ENCODE measurements at places on chromosomes 2 and 18.

- no peak for DNase-seq
Observed at GRCh38 chr18:36814994-36815393, 13.8 kb downstream of the TPGS2 start.

DNA sequence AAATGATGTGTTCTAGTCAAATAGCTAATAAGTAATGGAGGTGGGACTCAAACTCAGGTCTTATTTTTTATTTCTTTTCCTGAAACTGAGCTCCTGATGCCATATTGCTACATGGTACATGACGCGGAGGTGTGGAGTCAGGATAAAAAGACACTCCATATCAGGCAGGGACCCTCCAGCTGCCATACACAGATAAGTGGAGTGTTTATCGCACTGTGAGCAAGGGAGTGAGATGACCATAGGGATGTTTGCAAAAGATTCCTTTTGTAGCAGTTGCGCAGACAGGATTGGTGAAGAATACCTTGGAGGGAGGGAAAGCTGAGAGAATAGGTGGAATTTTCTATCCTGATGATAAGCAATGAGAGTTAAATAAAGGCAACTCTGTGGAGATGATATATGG is 657.2 kb downstream of the RNF144A start:
- DNase-seq, result no peak

GRCh38 chr2:142914507-142915313 is 37.2 kb downstream of the KYNU start:
- no peak for DNase-seq

DNA sequence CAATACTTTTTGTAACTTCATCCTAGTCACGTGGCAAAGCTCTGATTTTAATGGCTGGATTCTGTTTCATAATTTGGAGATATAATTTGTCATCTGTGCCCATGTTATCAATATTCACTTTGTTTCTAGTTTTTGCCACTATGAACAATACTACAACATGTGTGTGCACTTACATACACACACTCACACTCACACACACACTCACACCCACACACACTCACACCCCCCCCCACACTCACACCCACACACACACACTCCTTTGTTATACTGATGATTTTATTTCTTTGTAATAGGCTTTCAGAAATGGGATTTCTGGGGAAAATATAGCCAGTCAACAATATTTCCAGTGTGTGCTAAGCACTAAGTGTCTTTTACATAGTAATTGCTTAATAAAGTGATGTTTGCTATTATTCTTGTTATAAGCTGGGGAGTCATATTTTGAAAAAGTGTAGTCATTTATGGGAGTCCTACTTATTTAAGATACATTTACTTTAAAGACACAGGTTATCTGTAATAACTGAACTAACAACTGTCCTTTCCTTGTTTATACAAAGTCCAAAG is 22.8 kb upstream of the ROCK2 start:
- DNase-seq, result no peak

- DNase-seq, result no peak
Observed at GRCh38 chr2:119857742-119858141, 98.0 kb downstream of the PTPN4 start.

GRCh38 chr18:63994783-63995399 is 25.0 kb downstream of the SERPINB8 start:
- peak; percentile 42 for DNase-seq

DNA sequence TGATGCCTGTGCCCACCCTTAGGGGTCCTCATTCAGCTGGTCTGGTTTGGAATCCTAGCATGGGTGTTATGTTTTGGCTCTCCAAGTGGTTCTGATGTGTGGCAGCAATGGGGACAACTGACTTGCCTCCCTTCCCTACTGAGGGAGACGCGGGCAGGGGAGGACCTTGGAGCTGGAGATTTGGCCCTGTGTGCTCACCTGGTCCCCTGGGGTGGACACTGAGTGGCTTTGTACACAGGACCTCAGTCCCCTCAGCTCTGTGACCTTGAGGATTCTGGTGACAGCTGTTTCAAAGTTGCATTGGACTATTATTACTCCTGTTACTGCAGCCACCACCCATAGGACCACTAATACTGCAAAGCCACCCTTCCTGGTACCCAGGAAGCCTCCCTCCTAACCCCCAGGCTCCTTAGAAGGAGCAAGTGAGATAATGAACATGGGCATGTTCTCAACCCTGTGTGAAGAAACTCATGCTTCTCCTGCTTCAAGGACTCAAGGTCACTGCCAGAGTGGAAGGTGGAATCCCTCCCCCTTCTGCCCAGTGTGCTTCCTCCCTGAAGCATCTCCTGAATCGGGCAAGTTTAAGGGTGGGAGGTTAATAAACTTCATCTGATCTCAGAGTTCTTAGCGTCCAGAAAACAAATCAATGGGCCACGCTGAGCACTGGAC is 26.5 kb downstream of the TMEM182 start:
- no peak for DNase-seq

GRCh38 chr2:145095641-145096435 is 575.9 kb upstream of the ZEB2 start:
- peak; percentile 88 for DNase-seq

- no peak for DNase-seq
Observed at GRCh38 chr2:31526946-31527732, 53.6 kb downstream of the SRD5A2 start.

DNA sequence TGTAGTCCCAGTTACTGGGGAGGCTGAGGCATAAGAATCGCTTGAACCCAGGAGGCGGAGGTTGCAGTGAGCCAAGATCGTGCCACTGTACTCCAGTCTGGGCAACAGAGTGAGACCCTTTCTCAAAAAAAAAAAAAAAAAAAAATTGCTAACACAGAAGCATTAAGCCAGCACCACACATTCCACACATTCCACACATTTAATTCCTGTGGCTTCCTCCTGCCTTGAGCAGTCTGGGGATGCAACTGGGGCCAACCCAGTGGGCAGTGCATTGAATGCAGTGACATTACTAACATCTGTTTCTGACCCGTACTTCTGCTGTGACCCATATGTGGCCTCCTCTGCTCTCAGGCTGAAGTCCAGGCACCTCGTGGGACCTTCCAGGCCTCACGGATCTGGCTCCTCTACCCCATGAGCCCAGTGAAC is 107.0 kb downstream of the BCL2L11 start:
- peak; percentile 72 for DNase-seq

DNA sequence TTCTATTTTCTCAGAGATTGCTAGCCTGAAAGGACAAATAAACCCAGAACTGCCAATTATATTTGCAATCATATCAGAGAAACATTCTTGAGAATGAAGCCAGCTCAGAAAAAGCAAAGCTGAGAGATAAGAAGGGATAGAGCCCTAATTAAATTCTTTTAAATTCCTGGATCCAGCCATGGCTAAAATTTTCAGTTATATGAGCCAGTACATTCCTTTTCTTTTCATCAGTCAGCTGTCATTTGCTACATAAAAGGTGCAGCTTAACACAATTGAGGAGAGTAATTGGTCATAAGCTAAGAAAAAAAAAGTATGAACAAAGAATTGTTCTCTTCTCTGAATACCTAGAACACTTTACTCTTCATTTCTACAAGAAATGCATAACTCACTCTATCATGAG is 303.5 kb upstream of the FIGN start:
- DNase-seq, result no peak

DNA sequence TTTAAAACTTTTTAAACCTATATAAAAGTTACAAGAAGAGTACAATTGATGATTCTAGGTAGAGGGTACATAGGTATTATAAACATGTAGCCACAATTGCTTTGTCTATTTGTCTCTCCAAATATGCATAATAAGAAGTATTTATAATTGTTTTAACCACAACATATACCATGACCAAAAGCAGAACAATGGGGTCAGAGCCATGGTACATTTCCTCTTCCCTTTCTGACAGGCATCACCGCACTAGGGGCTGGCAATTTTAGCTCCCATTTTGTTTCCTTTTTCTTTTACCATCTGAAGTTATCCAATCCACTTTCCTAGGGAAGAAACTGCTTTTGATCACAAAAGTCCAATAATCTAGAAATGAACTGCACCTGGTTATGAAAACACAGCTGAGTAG is 49.3 kb downstream of the TMX3 start:
- DNase-seq, result no peak

- peak; percentile 43 for DNase-seq
Observed at GRCh38 chr18:5868218-5868854, 27.0 kb downstream of the TMEM200C start.

DNA sequence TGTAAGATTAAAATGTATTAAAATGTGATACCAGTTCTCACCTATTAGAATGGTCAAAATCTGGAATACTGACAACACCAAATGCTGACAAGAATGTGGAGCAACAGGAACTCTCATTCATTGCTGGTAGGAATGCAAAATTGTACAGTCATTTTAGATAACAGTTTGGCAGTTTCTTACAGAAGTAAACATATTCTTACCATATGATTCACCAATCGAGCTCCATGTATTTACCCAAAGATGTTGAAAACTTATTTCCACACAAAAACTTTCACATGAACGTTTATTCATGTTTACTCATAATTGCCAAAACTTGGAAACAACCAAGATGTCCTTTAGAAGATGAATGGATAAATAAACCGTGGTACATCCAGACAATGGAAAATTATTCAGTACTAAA is 1193.5 kb upstream of the ACVR2A start:
- peak; percentile 32 for DNase-seq

DNA sequence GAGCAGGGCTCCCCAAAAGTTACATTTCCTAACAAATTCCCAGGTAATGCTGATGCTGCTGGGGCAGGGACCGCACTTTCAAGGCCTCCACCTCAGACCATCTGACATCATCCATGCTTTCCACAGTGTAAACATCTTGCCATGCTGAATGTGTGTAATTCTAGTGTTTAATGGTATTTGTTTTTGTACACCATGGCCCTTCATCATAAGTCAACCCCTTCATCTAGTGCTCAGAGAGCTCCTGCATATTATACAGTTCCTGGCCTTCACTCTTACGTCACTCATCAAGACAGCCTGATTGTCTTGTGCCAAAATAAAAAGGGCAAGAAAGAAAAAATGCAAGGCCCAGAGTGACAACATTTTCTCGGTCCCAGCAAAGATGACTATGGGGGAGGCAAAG is 77.5 kb upstream of the ZFP36L2 start:
- DNase-seq, result no peak

DNA sequence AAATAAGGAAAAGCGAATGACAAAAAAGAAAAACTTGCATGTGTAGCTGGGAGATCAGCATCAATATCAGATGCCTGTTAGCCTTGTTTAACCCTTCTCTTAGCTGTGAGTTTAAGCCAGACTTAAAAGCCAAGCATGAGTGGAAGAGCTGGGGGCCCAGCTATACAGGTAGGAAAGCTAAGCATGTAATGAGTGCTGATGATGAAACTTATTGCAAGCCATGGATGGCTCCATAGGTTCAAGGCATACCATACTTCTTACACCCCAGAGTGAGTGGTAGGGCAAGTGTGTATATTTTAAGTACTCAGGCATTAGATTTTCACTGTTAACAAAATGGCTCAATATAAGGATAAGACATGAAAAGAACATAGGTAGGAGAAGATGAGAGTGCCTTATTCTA is 28.0 kb downstream of the RBBP8 start:
- DNase-seq, result no peak

DNA sequence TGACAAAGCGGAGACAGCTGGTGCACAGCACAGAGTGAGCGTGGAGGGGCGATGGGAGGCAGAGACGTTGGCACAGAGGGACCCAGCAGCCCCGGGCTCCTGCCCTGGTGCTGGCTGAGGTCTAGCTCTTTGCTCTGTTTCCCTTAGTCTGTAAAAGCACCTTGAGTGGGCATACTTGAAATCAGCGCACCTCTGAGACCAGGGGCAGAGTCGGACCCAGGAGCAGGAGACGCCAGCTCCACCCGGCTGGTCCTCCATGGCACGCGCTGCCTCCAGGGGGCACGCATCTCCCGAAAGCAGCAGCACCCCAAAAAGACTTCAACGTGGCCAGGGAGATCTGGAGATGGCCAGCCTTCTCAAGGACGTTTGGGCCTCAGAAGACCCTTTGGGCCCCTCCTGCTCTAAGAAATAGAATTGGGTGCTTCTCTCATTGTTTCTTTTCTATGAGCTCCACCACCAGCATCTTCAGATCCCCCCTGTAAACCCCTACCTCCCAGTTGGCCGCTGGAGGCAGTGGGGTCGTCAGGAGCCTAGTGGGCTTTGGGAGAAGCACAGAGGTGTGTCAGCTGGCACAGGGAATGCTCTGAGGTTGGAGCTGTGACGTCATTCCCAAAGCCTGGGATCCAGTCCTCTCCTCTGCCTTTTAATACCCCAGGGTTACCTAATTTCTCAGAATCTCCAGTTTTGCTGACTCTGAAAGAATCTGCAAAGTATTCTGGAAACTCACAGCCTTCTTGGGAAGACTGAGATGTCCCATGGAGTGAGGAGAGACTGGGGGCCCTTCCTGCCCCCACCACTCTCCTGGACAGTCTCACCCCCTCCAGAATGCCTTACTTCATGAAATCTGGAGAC is 58.9 kb downstream of the CIB4 start:
- DNase-seq, result no peak

GRCh38 chr2:131115752-131116151 is 10.6 kb downstream of the PLEKHB2 start:
- no peak for DNase-seq

GRCh38 chr18:66395671-66396218 is 208.1 kb downstream of the CDH19 start:
- DNase-seq, result no peak

GRCh38 chr2:211673133-211673905 is 865.3 kb downstream of the ERBB4 start:
- DNase-seq, result no peak

DNA sequence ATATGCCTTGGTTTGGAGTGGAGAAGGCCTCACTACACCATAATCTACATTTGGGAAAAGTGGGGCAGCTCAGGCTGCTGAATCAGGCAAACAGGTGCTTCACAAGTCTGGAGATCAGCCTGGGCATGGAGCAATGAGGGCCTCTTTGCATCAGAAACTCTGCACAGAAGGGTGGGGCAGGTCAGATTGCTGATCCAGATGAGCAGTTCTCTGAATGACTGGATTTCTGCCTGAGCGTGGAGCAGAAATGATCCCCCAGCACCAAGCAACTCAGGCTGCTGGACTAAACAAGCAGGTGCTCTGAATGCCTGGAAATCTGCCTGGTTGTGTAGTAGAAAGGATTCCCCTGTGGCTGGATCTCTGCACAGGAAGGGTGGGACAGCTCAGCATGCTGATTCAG is 605.3 kb upstream of the ZNF804A start:
- no peak for DNase-seq

DNA sequence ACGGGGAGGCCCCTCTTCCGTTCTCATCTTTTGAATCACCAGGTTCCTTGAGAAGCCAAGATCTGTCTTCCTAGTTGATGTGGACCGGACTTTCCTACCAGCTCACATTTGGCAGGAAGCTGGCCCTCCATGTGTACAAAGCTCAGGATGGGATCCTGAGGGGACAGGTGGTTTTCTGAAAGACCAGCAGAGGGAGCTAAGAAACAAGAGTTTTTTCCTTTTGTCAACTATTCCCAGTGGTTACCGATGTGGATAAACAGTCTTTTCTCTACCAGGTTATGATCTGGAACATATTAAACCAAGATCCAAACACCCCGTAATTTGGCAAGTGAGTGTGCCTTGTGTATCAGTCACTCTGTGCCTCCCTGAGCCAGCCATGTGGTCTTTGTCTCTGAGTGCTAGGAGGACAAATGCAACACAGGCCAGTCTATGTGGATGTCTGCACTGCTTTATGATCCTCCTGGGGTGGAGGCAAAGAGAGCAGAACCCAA is 25.1 kb upstream of the ARHGAP25 start:
- DNase-seq, result peak; percentile 59
